ENCODE measurements at places on chromosomes 1 and 21.

GRCh38 chr1:38776466-38777065, 83.0 kb downstream of the RRAGC start:
- no peak for DNase-seq

GRCh38 chr1:174982971-174983689, 16.6 kb upstream of the CACYBP start:
- DNase-seq: peak; percentile 61

DNA sequence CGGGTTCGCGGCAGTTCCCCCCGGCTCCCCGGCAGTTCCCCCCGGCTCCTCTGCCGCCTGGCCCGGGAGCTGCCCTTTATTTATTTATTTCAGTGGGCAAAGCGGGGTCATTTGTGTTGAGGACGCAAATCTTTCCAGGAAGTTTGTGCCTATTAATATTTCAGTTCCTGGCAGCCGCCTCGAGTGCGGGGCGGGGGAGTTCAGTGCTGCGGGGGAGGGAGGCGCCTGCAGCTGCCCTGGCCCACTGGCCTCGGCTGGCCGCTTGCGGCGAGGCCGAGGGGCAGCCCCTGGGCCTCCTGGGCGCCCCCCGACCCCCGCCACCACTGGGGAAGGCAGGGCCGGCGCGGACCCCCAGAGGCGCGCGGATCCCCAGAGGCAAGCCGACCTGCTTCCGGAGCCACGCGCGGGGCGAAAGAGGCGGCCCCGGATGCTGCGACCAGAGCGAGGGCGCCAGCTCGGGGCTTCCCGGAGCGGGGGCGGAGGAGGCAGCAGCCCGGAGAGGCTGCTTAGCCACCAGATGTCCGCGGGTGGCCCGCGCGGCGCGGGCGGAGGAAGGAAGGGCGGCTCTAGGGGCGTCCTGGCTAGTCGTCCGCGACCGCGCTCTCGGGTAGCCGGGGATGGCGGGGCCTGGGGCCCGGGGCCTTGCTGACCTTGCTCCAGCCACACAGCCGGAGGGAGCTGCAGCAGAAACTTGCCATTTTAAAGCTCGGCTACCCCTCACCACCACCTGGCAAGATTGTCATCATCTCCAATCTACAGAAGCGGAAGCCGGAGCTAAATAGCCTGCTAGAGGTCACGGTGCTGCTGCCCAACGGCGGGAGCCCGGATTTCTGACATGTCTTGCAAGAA, 48.0 kb downstream of the H3-3A start:
- DNase-seq: peak; percentile 91

DNA sequence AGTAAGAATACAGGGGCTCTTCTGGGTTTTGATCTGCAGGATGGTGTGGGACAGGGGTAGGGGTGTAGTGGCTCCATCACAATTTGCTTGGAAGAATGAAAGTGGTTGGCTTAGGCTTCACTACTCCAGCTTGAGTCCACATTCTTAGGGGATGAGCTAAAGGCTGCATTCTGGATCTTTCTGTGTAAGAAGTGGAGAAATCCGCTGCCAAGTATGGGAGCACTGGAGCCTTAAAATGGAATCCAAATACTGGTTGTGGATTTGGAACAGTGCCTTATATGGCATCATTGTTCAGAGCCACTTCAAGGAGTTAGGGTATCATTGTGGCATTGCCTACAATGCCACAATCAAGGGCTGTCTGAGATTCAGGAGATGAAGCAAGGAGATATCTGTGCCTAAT, 187.1 kb downstream of the LMO4 start:
- no peak for DNase-seq

- DNase-seq: no peak
Observed at GRCh38 chr1:246800756-246801155, 76.5 kb downstream of the SCCPDH start.
